ENCODE measurements at places on chromosomes 2 and 18. TPM values are rescaled to one million over a fixed set of nuclear protein-coding genes. Genes with fewer than 3 reads are reported as not detected.

Gene TMEM163
- 1.3 TPM for total RNA-seq

Gene ADCY3
- total RNA-seq: 43.8 TPM

Gene UGT1A3
- total RNA-seq: not detected

Gene CCDC68
- 0.17 TPM for total RNA-seq

Gene CNGA3
- total RNA-seq: not detected

Gene ITGB6
- total RNA-seq: not detected

Gene ACMSD
- not detected for total RNA-seq

Gene SLC11A1
- total RNA-seq: 0.19 TPM

Gene KLHL41
- not detected for total RNA-seq

Gene METTL8
- 27.7 TPM for total RNA-seq

Gene C2orf72
- 3.3 TPM for total RNA-seq

Gene ADRA2B
- 1.3 TPM for total RNA-seq

Gene EFEMP1
- not detected for total RNA-seq

Gene CREG2
- total RNA-seq: not detected

Gene SPIRE1
- 12.4 TPM for total RNA-seq

Gene UGT1A4
- not detected for total RNA-seq

Gene PCGF1
- 32.8 TPM for total RNA-seq

Gene AKAIN1
- total RNA-seq: not detected

Gene FAM110C
- total RNA-seq: 23.6 TPM

Gene PRKAG3
- not detected for total RNA-seq

Gene FAHD2A
- total RNA-seq: 19.1 TPM

Gene PAX8
- total RNA-seq: 1.6 TPM

Gene ICOS
- 146 TPM for total RNA-seq

Gene MAP3K2
- total RNA-seq: 44.9 TPM

Gene ANKZF1
- 109 TPM for total RNA-seq

Gene LTBP1
- 0.29 TPM for total RNA-seq

Gene PTH2R
- total RNA-seq: not detected

Gene ATP9B
- total RNA-seq: 23.3 TPM

Gene ZBTB7C
- 0.40 TPM for total RNA-seq

Gene TCF23
- not detected for total RNA-seq

Gene LOXHD1
- not detected for total RNA-seq

Gene CAPN13
- total RNA-seq: not detected

Gene GCG
- total RNA-seq: not detected

Gene GPD2
- total RNA-seq: 14.9 TPM

Gene MEP1B
- total RNA-seq: 0.13 TPM

Gene CYP27C1
- not detected for total RNA-seq

Gene EML6
- total RNA-seq: 1.4 TPM

Gene CXCR1
- total RNA-seq: not detected

Gene SERPINB4
- not detected for total RNA-seq

Gene CHRNA1
- 0.13 TPM for total RNA-seq

Gene IL18R1
- 20.5 TPM for total RNA-seq

Gene EGR4
- 0.11 TPM for total RNA-seq

Gene IL1RN
- total RNA-seq: 32.8 TPM

Gene FSHR
- not detected for total RNA-seq

Gene DES
- not detected for total RNA-seq

Gene TDRD15
- not detected for total RNA-seq

Gene SLC5A7
- not detected for total RNA-seq

Gene G6PC2
- total RNA-seq: not detected

Gene CDK5R2
- not detected for total RNA-seq

Gene RAB11FIP5
- total RNA-seq: 15.5 TPM

Data from activated T-helper 17 cell treated with anti-CD3 and anti-CD28 coated beads, Interleukin-2, amount 50 U/mL, for 72 hours (primary cell).